Hematopoietic multipotent progenitor cell treated with erythropoietin and hydrocortisone succinate and interleukin-3 and kit ligand, for 15 days (in vitro differentiated cells): ENCODE measurements at places on chromosomes 5 and 9.

DNA sequence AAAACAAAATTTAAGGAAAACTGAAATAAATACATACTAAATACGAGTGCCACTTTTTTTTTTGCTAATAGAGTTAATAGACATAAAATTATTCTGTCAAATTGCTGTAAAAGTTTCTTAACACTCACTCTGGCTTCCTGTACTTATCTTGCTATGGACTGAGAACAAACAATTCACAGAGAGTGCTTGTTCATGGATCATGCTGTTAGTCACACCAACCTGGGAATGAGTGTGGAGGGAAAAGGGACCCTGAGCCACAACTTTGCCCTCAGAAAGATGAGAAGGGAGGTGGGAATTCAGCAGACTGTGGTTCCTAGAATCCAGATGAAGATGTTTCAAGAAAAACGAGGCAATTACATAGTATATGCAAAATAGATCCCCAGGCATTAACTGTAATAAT lies 246.9 kb downstream of the FBXL7 start:
- DNase-seq, result no peak

DNA sequence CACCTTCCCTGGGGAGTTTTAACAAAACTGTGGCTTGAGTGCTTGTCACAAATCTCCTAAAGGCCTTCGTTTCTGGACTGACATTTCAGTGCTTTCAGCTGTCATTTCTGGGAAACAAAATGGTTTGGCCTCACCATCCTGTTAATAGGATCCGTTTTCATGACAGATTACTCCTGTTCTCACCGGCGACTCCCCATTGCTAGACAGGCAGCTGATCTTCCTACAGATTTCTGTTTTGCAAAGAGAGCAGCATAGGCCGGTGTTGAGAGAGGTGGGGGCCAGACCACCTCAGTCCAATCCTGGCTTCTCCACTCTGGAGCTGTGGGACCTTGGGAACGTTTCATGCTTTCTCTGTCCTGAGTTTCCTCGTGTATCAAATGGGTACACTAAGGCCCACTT lies 75.5 kb upstream of the OTULINL start:
- DNase-seq, result no peak

DNA sequence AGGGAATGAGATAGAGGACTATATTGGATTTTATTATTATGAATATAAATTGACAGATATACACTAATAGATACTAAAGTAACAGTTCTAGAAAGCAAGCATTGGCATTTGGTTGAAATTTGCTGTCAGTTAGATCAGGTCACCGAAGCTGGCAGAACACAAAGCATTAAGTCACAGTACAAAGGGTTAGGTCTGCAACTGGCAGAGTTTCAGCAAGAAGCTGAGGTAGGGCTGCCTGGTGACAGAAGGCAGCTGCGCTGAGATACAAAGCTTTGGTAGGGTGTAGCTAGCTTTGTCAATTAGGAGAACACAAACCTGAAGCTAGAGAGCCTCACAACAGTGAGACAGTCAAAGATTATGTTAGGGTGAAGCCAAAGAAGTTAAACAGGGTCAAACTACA lies 6.3 kb upstream of the CSNK1G3 start:
- DNase-seq, result no peak

DNA sequence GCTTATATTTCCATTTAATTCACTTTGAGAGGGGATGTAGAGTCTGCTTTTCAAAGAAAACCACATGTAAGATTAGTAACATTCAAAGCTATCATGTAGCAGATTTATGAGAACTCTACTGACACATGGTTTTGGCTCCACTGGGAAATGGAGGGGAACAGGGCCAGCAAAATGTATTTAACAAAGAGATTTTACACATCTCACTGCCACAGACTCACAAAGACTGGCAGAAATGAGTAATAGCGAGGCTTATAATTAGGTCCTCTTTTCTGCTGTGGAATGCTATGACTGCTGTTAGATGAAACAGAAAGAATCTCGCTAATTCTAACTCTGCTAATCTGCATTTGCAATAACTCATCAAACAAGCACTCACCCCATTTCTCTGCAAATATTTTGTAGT lies 4.5 kb downstream of the DAP start:
- DNase-seq, result no peak

- DNase-seq, result no peak
Observed at GRCh38 chr5:15446552-15446951, 53.4 kb upstream of the FBXL7 start.

- DNase-seq, result no peak
Observed at GRCh38 chr5:135367076-135367475, 32.0 kb downstream of the MACROH2A1 start.

GRCh38 chr5:136028782-136029742 lies at the start of gene TGFBI:
TGFBI (plus strand) TSS chr5:136028988; CDS start chr5:136029056, 68 bp downstream.
- DNase-seq, result no peak
